ENCODE measurements at places on chromosomes 3 and 15. TPM values are rescaled to one million over a fixed set of nuclear protein-coding genes. Genes with fewer than 3 reads are reported as not detected.

Gene MRAS
- total RNA-seq: 2.5 TPM

Gene CPA3
- total RNA-seq: 20.6 TPM

Gene NPAP1
- total RNA-seq: not detected

Gene PLXNB1
- 136 TPM for total RNA-seq

Gene GPR62
- not detected for total RNA-seq

Gene SLC28A1
- total RNA-seq: not detected

Gene MED12L
- 2.4 TPM for total RNA-seq

Gene CPLX3
- total RNA-seq: not detected

Gene NANOGP8
- total RNA-seq: 1.1 TPM

- no peak for DNase-seq
These were observed 2.1 kb downstream of the TM6SF1 start for GRCh38 chr15:83109532-83109931.

DNA sequence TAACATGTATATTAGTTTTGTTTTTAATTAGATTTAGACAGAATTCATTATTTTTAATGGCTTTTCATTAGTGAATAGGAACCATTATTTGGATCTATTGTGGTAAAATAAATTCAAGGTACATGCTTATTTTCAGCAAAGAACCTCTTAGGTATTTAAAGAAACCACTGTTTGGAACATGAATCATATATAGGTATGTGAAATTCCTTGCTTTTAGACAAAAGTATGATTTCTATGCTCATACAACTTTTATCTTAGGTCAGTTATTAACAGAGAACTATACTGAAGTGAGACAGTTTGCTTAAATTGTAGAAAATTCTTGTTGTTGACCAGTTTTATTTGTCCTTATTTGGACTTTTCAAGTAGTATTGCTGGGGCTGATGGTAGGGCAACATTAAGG lies 389.9 kb downstream of the FEZF2 start:
- no peak for DNase-seq

- no peak for DNase-seq
These were observed 228.9 kb upstream of the MRPL3 start for GRCh38 chr3:131731709-131732108.

DNA sequence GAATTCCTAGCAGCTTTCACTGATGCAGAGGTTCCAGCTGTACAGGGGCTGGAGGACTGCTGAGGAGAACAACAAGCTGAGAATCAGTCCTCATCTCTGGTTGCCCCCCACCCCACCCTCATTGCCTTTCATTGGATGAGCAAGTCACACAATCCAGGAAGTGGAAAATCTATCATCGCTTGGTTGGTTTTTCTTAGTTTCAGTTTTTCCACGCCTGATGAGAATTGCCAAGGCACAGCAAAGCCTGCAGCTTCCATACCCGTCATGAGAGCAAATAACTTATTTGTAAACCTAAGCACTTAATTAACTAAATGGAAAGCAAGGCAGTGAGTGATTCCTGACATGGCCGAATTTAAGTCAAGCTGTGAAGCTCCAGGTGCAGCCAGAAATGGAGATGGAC lies 21.4 kb upstream of the LIPC start:
- no peak for DNase-seq

DNA sequence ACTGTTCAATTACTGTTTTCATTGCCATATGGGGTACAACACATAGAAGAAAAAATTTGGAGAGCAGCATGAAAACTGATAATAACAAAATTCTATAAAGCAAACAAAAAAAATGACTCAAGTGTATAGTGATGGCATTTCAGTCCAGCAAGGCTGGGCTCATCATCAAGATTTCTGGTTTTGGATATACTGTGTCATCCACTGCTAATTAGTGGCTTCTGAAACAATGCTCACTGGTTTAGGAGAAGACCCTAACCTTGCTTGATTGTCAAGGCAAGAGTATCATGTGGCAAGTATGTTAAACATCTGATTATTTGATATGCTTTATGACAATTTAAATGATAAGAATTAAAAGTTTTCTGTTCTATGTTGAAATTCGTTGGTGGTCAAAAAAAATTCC lies 96.9 kb downstream of the RFX7 start:
- DNase-seq: no peak

DNA sequence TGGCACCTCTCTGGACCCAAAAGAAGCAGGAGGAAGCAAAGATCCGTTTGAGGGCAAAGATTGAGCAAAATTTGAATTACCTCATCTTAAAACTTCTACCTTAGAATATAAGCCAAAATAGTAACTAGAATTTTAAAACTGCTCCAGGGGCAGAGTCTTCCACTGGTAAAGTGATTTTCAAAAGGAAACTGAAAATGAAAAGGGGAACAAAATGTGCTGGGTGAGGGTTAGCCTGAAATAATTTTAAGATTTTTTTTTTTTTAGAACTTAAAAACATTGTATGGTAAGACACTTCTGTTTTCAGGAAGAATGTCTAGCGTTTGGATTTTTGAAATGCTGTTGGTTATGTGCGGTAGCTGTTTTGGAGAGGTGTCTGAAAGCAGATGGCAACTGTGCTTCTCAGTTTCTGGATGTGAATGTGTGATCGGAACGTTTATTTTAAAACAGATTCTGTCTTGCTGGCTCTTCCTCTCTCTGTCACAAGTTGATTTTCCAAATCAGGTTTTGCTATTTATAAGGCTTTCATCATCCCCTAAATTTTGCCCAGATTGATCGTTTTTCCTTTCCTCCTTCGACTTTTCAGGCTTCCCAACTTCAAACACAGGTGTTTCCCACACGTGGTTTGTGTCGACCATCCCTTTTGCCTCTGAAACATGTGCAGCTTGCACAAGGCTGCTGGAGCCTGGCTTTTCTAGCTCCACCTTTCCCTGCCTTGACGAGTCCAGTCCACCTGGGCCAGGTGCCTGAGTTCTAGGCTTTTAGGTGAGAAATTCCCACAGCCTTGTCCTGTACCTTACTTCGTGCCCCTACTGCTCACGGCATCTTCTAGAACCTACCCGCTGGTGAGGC lies 3.3 kb downstream of the LRRK1 start:
- no peak for DNase-seq

DNA sequence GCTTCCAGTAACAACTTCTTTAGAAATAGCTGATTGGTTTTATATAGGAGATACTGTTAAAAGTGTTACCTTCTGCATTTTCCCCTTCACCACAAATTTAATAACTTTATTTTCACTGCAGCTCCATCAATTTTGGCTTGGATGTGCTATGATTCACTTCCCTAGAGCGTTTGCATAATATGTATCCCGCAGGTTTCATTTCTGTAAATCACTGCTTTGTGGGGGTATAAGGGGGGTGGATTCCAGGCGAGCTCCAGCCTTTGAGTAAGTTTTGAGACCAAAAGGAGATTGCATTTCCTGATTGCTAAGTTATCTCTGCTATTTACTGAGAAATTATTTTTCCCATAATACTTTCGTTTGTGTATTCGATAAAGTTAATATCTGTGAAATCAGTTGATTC lies 232.6 kb downstream of the TBL1XR1 start:
- no peak for DNase-seq

- no peak for DNase-seq
These were observed 32.1 kb upstream of the TJP1 start for GRCh38 chr15:29854413-29854812.

DNA sequence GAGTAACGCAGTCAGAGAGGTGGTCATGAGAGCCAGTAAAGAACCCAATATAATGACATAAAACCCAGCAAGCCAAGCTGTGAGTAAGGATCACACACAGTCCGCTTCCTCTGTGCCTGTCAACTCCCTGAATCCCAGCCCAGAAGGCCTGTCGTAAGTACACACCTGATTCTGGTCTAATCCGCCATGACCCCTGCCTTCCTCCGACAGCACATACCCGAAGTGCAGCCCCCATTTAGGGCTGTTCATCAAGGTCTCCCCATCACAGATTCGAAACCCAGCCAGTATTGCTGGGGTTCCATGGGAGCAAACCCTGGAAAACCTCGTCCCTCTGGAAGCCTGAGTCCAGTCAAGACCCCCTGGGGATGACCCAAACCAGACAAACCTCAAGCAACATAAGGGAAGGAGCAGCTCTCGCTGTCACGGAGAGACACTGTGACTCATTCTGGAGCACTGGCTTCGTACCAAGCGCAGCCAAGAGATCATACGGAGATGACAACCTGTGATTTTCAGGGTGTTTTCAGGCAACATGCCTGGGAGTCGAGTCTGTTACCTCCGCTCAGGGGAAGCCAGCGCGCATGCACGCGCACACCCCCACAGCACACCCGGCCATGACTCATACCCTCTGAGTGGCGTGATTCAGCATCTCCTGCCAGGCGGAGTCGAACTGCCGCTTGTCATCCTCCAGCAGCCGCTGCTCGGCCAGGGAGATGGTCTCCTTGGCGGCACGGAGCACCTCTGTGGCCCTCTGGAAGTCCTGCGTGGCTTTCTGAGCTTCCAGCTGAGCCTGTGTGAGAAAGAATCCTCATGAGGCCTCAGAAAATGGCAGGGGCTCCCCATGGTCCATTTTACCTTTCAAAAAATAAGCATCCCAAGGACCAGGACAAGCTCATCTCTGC lies 63.0 kb downstream of the SH3BP5 start:
- DNase-seq: peak; percentile 90

DNA sequence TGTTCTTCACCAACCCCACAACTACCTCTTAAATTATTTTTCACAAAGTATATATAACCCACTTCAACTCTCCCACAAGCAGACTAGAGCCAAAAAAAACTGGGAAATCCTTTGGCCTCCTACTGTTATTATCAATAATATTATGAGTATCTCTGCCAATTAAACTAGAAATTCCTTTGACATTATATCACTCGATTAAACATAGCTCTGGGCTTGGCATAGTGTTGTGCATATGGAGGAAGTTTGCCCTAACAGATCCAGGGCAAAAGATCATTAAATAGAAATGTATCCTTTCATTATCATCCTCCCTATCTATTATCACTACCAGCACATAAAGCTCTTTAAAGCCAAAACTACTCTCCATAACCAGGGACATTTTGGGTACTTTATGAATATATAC lies 74.9 kb downstream of the OSBPL10 start:
- DNase-seq: no peak

- no peak for DNase-seq
These were observed 141.7 kb upstream of the MBNL1 start for GRCh38 chr3:152127058-152127457.

DNA sequence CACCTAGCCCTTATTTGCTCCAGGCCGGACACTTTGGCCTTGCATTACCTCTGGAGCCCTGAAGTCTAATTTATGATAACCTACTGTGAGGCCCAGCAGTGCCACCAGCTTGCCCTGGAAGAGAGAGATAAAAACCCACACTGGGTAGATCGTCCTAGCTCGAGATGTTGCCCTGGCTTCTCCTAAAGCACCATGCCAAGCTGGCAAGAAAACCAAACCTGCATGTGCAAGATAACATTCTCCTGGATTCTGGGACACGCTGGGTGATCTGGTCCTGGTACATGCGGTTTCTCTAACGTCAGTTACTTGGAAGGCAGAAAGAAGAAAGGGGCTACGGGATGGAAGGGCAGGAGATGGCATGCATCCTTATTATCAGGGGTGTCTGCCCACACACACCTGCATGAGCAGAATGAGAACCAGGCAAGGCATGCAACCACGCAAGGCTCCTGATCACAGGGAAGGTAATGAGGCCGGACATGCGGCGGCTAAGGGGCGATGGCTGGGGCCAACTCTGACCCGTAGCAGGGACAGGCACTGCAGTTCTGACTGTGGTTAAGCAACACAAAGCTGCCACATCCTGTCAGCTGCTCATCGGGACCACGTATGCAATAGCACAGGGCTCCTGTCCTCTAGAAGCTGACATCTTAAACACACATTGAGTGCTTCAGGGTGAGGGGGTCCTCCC lies 73.0 kb downstream of the OXNAD1 start:
- peak; percentile 46 for DNase-seq

Data from mucosa of descending colon (tissue), 3 donors.